Stimulated activated CD8-positive, alpha-beta memory T cell treated with anti-CD3 and anti-CD28 coated beads, Interleukin-4, amount 100 ng/mL, for 24 hours (primary cell): ENCODE measurements at places on chromosomes 12 and 14.

- no peak for DNase-seq
These were observed 19.6 kb upstream of the PPP1R13B start for GRCh38 chr14:103867020-103867419.

GRCh38 chr12:13233830-13234641 lies 37.5 kb downstream of the EMP1 start:
- no peak for DNase-seq

GRCh38 chr12:128800606-128801005 lies 23.2 kb downstream of the SLC15A4 start:
- DNase-seq, result no peak

DNA sequence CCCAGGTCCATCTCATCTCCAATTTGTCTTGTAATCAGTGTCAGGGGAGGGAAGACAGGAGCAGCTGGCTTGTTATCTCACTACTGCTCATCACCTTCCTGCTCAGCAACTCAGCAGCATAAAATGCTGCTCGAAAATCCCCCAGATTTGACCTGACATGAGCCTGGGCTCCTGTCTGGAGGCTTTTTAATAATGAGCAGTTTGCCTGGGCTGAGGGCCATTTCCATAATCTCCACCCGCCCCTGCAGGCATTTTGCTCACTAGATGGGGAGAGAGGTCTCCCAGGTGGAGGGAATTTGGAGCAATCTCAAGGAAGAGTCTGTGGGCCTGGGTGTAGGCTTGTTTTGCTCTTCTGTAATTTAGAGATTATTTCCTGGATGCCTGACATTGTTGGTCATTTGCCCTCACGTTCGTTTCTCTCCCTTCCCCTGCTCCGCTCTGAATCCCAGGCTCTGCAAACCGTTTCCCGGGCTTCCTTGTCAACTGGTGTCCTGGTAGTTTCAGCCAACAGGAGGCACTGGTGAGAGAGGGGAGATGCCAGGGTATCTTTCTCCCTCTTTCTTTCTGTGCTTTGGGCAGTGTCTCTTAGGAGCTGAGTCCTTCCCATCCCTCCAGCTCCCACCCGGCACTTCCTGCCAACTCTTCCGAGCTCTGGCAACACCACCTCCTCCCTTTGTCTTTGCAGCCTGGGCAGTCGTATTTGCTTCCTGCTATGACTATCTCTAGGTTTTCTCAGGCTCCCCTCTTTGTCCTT lies 299.2 kb downstream of the GLT1D1 start:
- DNase-seq, result no peak

DNA sequence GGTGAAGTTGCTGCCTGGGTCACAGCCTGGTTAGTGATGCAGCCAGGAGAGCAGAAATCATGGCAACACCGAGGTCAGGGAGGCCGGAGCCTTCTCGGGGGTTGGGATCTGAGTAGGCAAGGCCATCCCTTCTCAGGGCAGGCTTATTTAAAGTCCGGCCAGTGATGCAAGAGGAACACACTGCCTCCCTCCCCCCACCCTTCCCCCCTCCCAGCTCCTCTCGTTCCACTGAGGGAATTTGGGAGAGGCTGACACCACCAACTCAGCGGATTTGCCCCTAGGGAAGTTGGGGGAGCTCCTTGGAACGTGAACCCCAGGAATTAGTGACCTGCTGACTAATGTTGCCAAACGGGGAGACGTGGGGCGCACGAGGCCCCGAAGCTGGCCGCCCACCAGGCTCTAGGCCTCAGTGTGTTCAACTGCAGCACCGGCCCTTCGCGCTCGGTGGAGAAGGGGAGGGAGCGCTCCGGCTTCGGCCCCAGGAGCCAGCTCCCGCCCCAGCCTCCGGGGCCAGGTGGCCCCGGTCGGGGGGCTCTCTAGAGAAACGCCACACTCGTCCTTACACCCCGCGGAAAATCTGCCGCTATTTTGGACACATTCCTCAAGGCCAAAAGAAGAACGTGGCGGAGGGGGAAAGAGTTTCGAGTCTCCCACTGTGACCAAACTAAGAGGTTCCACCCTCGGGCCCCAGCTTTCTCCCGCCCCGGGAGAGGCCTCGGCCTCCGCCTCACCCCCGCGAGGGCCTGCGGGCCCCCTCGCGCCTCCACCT lies 1.6 kb downstream of the CTDSP2 start:
- no peak for DNase-seq

GRCh38 chr12:110344657-110345056 lies 58.9 kb downstream of the ANAPC7 start:
- DNase-seq, result no peak

DNA sequence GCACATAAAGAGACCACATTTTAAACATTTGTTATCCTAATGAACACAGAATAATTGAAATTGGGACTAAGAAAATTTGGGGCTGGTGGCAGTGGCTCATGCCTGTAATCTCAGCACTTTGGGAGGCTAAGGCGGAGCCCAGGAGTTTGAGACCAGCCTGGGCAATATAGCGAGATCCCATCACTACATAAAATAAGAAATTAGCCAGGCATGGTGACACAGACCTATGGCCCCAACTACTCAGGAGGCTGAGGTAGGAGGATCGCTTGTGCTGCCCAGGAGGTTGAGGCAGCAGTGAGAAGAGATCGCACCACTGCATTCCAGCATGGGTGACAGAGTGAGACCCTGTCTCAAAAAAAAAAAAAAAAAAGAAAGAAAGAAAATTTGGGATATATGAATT lies 59.7 kb downstream of the CPM start:
- no peak for DNase-seq

DNA sequence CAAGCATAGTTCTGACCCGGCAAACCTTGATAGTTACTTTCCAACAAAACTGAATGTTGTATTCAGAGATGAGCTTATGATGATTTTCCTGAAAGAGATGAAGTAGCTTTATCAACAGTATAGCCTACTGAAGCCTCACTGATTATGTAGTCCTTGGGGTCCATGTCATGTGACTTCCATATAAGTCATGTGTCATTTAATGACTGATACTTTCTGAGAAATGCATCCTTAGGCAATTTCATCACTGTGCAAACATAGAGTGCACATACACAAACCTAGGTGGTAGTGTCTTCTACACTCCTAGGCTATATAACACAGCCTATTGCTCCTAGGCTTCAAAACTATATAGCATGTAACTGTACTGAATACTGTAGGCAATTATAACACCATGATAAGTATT lies 28.5 kb upstream of the TUBA1C start:
- no peak for DNase-seq

DNA sequence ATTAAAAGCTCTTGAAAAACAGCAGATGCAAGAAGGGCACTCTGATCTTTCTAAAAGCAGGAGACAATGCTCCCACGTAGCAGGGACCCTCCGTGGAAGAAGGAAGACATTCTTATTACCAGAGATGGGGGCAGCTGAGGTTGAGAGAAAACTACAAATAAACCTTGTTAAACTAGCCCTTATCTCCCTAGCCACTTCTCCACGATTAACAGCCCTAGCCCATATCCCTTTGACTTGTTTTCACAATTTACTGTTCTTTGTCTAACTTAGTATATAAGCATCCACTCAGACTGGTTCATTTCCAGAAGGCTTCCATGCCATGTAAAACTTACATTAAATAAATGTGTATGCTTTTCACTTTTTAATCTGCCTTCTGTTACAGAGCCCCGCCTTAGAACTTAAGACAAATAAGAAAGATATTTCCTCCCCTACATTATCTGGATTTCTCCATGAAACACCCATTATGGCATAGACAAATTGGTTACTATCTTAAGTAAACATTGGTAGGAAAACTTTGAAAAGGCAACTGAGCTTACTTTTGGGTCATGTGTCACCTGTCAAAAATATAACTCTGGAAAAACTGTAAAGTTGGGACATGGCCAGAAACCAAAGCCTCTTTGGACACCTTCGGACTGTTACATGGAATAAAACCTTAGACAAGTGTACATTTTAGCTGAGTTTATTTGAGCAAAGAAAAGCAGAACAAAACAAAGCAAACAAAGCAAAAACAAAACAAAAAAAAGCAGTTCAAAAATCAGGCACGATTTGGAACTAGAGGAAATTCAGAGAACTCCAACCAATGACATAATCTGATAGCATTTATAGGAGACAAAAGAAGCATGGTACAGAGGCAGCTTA lies 4.9 kb upstream of the RNASE1 start:
- no peak for DNase-seq

GRCh38 chr12:612293-612692 lies 51.0 kb downstream of the NINJ2 start:
- DNase-seq, result no peak
